ENCODE measurements at places on chromosomes 16 and 17.
A peak's percentile ranks its signal among the peaks of the same experiment; 100 is the strongest.

DNA sequence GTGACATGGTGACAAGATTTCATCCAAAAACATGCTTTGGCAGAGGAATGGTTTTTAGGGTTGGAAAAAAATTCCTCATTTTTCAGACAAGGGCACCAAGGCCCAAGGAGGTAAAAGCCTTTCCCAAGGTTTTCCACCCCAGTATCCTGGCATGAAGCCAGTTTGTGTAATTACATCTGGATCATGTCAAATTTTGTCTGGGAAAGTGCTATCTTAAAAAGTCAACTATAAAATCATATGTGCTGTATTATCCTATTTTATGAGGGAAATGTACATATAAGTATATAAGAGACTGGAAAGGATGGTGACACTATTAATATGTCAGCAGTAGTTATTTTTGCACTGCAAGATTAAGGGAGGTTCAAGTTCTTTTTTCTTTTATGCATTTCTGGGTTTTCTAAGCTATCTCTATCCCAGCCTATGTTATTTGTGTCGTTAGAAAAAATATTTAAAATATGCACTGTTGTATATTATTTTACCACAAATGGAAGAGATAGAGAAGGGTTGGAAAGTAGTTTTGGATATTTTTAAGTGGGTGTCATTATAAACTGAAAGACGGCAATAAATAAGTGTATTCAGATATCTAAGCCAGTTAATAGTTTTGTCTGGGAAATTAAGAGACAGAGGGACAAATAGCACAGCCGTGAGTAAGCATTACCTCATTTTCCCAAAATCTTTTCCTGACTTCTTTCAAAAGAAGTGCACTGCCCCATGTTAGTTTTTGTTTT, 13.5 kb upstream of the FBXO47 start:
- no peak for DNase-seq

GRCh38 chr17:2964370-2964769, 99.0 kb downstream of the OR1D5 start:
- DNase-seq, result no peak

DNA sequence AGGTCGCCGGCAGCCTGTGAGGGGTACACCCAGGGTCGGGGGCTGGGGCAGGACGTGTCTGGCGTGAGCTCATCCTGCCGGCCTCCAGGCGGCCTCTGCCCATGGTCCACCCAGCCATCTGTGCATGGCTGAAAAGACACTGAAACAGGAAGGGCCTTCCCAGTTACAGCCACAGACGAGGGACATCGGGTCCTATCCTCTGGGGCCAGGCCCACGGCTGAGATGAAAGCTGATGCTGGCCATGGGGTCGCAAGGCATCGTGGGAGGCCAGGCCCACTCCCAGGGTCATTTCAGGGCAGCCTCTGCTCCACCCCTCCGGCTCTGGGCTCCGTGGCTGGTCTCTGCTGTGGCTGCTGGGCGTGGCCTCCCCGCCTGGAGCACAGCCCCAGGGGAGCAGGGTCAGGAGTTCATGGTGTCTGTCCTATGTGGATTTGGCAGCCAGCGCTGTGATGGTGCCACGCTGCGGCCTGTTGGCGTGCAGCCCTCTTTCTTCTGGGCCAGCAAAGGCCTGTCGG, 16.6 kb upstream of the ATP6V0C start:
- no peak for DNase-seq

- DNase-seq, result no peak
Measured at GRCh38 chr17:61340431-61341209, 59.0 kb upstream of the TBX2 start.

DNA sequence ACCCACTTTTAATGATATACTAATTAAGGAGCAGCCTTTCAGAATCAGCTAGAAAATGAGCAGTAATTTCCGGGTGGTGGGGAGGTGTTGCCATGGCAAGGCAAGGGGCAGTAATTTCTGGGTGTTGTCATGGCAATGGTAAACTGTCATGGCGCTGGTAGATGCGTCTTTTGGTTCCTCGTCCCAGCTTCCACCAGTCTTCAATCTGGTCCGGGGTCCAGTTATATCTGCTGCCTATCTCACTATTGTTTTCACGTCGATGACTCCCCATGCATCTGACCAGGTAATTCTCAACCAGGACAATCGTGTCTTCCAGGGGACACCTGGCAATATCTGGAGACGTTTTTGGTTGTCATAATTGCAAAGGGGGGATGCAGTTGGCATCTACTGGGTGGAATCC, 34.9 kb downstream of the TMEM114 start:
- DNase-seq, result no peak

DNA sequence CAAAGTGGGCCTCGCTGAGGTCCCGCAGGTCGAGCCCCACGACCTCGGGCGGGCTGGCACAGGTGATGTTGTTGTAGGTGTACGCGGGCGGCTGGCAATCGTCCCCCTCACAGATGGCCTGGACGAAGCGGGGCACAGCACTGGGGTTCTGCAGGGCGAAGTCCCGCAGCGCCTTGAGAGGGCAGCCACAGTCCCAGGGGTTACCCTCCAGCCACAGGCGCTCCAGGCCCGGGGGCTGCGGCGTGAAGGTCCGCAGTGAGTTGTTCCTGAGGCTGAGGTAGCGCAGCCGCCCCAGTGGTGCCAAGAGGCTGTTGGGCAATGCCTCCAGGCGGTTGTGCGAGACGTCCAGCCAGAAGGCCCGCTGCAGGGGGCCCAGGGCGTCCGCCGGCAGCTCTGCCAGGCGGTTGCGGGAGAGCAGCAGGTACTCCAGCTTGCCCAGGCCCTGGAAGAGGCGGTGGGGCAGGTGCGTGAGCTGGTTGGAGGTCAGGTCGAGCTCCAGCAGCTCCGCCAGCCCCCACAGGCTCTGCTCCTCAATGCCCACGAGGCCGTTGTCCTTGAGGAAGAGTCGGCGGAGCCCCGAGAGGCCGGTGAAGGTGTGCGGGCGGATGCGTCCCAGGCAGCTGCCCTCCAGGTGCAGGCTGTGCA, 2.8 kb downstream of the IGFALS start:
- DNase-seq, result no peak

GRCh38 chr17:63435681-63436522, 10.2 kb downstream of the CYB561 start:
- DNase-seq, result peak; percentile 8

- no peak for DNase-seq
Measured at GRCh38 chr17:82477934-82478333, 19.4 kb downstream of the NARF start.

GRCh38 chr17:5557485-5557884, 26.8 kb downstream of the NLRP1 start:
- DNase-seq, result no peak

DNA sequence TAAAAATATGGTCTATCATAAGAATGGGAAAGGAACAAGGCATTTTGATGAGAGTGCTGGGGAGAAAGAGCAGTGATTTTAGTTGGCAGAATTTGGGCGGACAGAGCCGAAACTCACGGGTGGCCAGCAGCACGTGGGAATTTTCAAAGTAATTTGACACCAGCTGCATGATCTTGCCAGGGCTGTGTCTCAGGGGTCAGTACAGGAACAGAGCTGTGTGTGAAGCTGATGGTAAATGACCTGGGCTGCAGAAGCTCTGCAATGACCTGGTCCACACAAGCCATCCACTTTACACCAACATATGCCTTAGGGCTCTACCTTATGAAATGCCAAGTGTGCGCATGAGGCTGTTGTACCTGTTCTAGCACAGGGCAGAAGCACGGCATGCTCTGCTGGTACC, 112.0 kb downstream of the ZFHX3 start:
- DNase-seq, result no peak

DNA sequence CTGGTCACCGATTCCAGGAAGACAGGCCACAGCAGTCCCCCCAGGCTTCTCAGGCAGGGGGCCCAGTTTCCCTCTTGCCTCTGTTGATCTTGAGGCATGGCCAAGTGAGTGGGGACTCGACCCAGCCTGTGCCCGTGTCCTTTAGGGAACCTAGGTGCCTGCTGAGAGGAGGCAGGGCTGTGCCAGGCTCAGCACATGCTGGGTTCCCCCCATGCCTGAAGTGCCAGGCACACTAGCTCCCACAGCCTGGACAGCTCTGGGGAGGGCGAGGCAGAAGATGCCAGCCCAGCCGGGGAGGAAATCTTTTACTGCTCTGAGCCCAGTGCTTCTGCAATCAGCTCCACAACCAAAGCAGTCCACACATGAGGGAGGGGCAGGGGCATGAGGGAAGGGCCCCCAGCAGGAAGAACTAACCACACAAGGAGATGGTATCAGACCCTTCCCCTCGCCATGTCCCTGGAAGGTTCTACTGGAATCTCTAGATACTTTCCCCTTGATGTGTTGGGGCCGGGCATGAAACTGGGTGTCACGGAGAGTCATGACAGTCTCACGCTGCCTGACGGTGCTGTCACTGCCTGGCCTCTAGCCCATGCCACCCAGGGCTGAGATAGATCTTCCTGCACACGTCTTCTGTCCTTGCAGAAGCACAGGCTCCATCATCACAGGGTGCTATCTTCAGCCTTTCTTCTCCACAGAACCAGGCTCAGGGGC, 25.5 kb downstream of the MYO18A start:
- no peak for DNase-seq

- DNase-seq, result no peak
Measured at GRCh38 chr16:720447-720989, 428 bp upstream of the ANTKMT start.

- DNase-seq, result no peak
Measured at GRCh38 chr17:39360537-39360936, 40.9 kb downstream of the FBXL20 start.

- DNase-seq, result no peak
Measured at GRCh38 chr17:72386619-72387237, 265.9 kb downstream of the SOX9 start.

DNA sequence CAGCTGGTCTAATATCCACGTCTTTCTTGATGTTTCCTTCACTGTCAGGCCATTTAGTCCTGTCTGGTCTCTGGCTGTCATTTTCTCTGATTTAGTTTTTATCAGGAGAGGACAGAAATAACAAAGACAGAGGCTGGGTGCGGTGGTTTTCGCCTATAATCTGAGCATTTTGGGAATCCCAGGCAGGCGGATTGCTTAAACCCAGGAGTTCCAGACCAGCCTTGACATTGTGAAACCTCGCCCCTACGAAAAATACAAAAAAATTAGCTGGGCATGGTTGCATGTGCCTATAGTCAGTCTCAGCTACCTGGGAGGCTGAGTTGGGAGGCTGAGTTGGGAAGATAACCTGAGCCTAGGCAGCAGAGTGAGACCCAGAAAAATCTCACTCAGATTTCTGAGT, 7.1 kb downstream of the SRCAP start:
- no peak for DNase-seq

DNA sequence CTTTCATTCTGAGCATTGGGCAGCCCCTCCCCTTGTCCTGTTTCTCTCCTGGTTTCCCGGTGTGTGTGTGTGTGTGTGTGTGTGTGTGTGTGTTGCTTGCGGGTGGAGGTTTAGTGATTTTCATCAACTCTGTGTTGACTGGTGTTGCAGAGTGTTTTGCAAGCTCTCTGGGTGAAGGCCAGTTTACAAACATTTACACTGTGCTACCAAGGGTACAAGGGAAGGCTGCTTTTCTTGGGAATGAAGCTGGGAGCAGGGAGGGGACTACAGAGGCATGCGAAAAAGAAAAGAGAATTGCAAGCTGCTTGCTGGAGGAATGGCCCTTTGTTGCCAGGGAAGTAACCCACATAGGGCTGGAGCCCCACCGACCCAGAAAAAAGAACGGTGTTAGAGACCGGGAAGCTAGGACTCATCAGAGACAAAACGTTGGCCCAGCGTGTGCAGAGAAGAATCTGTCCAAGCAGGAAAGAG, 29.6 kb downstream of the HS3ST3B1 start:
- DNase-seq, result no peak

DNA sequence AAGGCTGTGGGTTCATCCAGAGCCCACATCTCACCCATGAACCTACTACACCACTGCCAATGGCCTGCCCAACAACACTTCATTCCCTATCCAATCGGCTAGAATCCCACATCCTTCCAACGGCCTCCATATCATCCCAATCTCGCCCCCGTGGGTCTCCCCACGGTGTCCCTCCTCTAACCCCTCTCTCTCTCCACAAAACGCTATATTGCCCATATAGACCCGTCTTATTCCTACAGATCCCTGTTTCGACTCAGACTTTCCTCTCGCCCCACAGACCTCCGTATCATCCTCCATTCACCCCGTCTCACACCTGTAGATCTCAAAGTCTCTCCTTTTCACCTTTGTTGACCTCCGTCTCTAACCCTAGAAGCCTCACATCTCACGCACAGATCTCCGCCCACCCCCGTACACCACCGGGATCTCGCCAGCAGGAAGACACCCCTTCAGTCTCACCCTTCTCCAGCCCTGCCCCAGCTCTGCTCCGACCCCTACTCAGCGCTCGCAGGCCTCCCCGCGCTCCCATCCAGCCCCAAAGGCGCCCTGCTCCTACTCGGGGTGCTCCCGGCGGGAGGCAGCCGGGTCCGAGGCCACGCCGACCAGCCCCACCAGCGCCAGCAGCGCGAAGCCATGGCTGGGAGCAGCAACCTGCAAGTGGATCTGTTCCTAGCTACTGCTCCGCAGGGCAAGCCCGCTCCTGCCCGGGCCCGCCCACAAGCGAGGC, at the start of gene FDXR:
Gene FDXR (minus strand): TSS at position 682 of the 724 bp plus-strand sequence. CDS start 50 bp downstream, at position 632.
- DNase-seq, result no peak

- no peak for DNase-seq
Measured at GRCh38 chr16:47043200-47043599, 69.7 kb upstream of the DNAJA2 start.

DNA sequence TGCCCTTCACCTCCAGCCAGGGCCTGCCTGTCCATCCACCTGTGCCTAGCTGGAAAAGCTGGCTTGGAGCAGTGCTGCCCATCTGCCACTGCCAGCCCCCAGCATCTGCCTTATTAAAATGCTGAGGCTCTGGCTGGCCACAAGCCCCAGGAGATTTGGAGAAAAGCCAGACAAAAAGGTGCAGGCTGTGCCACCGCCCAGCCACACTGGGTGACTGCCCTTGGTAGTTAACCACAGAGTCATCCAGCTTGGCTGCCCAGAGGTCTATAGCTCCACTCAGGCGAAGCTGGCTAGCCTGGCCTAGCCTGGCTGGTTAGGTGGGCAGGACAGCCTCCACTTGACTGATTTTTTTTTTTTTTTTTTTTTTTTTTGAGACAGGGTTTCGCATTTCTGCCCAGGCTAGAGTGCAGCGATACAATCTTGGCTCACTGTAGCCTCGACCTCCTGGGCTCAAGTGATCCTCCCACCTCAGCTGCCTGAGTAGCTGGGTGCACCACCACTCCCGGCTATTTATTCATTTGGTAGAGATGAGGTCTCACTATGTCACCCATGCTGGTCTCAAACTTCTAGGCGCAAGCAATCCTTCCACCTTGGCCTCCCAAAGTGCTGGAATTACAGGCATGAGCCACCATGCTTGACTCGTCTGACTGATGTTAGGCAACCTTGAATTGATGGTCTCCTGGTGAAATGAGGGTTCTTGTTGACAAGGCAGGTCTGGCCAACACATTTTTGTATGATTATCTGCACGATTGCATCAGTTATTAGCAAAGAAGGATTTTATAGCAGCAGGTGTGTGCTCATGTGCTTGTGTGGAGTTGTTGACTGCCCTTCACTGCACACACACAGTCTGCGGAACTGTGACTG, 103.8 kb downstream of the RAB11FIP4 start:
- no peak for DNase-seq
